ENCODE measurements at places on chromosomes 1 and 21.

- DNase-seq, result peak; percentile 67
Measured at GRCh38 chr21:35102488-35103371, 53.6 kb upstream of the RUNX1 start.

GRCh38 chr1:50982611-50983010 is 12.6 kb downstream of the CDKN2C start:
- no peak for DNase-seq

GRCh38 chr1:209937996-209938959 is at the start of gene SYT14:
TSS of gene SYT14 (plus strand) at chr1:209938217. CDS start at chr1:209938265, 48 bp downstream.
- DNase-seq, result peak; percentile 68

GRCh38 chr1:31239653-31240241 is at the start of gene NKAIN1:
TSS of gene NKAIN1 (minus strand) at chr1:31239887. CDS start at chr1:31239547, 340 bp downstream.
- DNase-seq, result peak; percentile 45

DNA sequence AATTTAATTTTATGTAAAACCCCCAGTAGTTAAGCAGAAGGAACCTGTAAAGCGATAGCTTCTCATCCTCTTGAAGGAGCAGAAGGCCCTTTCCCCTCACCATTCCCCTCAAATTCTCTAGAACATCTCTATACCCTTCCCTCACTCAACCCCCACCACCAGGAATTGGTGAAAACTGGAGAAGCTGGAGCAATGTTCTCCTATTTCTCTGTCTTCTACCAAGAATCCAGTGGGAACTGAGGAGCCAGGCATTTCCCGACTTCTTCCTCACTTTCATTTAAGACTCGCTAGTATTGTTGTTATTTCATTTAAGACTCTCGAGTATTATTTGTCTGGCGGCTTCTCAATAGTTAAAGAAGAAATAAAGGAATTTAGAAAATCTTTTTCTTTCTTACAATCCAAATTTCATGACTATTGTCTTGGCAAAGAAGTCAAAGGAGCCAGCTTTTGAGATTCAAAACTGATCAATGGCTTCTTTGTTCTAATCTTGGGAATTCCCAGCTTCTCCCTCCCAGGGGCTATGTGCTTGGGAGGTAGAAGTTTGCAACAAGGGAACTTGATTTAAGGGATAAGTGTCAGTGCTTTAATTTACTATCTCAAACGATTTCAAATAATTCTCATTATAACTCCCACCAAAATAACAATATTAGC is 253.3 kb upstream of the ADGRL2 start:
- no peak for DNase-seq

DNA sequence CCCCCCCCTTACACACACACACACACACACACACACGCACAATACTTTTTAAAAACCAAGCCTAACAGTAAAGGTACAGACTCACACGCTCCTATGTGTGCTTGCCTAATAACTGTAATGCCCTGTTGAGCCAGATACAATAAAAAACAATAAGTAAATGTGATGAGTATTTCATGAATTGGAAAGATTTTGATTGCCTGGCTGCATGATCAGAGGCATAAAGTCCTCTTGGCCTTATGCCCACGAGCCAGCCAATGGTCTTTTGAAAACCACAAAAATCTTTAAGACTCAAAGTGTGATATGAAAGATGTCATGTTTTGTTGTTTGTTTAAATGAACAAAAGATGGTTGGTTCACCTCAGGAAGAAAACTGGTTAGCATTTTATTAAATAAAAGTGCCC is 441.9 kb upstream of the ZRANB2 start:
- DNase-seq, result no peak

DNA sequence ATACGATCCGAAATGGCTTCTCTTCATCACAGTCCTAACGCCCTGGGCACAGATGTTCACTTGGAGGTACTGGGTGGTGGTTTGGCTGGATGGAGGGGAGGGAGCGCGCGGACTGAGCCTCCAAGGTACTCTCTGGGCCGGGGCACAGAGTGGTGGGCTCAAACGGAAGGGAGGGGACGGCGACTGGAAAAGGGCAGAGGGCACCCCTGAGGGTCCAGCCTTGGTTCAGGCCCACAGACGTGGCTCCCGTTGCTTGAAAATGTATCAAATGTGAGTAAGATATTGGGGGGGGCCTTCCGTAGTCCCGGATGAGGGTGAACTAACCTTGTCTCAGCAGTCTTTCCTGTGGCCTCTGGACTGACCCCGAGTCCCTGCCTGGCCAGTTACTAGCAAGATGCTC is 463 bp downstream of the IL12RB2 start:
- DNase-seq, result no peak

DNA sequence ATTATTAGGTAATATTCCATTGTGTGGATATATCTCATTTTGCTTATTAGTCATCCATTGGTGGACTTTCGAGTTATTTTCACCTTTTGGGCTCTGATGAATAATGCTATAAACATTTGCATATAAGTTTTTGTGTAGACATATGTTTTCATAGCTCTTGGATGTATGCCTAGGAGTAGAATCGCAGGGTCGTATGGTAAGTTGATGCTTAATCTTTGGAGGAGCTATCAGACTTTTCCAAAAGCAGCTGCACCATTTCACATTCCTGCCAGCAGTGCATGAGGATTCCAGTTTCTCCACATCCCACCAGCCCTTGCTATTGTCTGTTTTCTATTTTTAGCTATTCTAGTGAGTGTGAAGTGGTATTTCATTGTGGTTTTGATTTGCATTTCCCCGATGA is 120.3 kb upstream of the TMEM51 start:
- DNase-seq, result no peak

- DNase-seq, result no peak
Measured at GRCh38 chr1:65921446-65921845, 128.8 kb downstream of the PDE4B start.

GRCh38 chr1:159860456-159860855 is 2.0 kb downstream of the VSIG8 start:
- no peak for DNase-seq

DNA sequence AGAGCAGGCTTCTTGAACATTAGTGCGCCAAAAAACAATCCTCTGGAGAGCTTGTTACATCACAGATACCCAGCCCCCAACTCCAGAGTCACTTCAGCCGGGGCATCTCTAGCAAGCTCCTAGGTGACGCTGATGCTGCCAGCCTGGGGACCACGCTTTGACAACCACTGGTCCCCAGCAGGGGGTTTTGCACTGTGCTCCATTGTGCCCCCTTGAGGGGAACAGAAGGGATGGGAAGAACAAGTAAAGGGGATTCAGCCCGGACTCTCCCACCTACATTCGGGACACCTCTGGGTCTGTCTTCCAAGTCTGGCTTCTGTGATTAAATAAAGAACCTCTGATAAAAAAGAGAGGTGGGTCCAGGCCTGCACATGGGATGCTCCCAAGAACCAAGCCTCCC is 60.4 kb downstream of the ATP5PO start:
- no peak for DNase-seq

DNA sequence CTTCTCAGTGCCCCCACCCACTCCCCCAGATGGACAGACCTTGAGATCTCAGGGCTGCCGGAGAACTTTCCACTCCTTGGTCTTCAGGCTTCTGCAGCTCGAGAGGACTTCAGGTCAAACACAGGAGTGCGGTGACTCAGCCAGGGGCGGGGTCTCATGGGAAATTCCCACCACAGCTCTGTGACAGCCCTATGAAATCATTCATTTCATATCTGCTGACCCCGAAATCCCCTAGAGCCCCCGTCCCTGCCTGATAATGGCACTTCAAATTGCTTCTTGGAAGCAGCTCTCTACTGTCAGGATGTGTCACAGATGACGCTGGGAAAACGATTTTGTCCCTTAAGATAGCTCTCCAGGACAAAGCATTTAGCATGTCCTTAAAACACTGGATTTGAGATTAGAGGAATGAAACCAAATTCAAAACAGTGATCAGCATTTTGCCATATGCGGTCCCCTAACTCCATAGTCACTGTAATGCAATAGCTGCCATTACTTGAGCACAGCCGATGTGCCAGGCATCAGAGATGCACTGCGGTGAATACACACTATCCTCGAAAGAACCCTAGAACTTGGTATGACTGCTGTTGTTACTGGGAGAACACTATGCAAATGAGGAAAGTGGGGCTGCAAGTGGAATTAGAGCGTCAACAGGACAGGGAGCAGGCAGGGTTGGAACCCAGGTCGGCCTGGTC is at the start of gene TNFRSF9:
TSS of gene TNFRSF9 (minus strand) at position 95 of the 692 bp plus-strand sequence. CDS start 845 bp downstream, outside the sequence.
- no peak for DNase-seq

GRCh38 chr1:57824535-57824934 is 400.7 kb upstream of the DAB1 start:
- no peak for DNase-seq

DNA sequence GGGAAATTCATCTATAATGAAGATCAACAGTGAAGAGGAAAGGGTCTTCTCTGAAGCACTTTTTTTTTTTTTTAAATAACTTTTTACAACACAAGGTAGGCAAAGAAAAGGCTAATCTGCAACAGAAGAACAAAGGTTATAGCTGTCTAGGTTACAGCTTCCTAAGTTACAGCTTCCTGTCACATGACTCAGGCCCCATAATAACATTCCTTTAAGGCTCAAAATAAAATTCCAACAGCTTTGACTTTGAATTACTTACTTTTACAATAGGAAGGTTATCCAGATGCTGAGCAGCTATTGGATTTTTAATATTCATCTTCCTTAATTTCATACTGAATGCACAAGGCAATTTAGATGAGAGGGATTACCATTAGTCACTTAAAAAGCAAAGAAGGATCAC is 40.4 kb upstream of the TMEM61 start:
- no peak for DNase-seq

GRCh38 chr1:57470036-57470435 is 46.2 kb upstream of the DAB1 start:
- DNase-seq, result no peak

- DNase-seq, result no peak
Measured at GRCh38 chr1:248843687-248844086, 5.7 kb downstream of the ZNF672 start.

- no peak for DNase-seq
Measured at GRCh38 chr1:114718661-114719423, 2.3 kb upstream of the NRAS start.

Data from Ammon's horn (tissue), 1 donor.